ENCODE measurements at places on chromosomes 12 and 14.

DNA sequence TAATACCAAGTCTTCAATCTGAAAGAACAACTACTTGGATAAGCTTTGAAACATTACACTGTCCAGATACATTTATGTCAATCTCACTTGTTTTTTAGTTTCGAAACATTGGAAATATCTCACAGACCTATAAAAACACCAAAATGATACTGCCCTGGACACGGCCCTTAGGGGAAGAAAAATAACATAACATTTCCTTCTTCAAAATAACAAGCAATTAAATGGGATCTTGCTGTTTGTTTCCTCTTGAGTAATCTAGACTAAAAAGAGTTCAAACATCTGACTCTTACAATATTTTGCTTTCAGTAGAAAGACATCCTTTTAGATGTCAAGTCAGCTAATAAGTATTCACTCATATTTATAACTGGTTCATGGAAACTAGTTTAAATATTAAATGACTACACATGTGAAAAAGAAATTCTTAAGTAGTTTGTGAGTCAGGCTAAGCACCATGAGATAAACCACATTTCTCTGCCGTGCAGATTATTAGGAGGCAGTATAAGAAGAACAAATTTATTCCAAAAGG is 87.5 kb downstream of the EPS8 start:
- no peak for DNase-seq

GRCh38 chr12:119512772-119513497 is 80.6 kb upstream of the TMEM233 start:
- DNase-seq: no peak

DNA sequence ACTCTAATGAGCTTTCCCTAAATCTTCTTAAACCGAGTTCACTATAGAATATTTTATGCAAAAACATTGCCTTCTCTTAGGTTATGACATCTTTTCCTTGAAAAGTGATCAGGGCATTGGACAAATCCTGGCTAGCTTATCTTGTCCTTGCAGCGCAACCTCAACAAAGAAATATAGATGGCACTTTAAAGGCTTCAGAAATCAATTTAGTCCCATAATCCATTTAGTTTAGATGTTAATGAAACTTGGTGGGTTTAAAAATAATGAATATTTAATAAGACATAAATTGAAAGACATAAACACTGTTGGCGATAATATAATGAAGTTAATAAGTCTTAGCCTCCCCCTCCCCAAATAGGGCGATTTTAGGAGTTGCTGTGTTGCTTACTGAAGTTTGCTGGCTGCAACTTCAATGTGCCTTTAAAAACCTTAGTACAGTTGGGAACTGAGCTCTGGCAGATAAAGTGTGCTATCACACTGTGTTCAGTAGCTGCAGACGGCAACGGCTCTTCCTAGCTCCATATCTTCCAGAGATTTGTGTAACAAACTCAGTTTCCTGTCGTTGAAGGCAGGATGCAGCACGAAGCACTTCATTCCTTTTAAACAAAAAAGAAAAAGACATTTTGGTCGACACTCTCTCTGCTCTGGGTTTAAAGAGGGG is 19.5 kb downstream of the PLXNC1 start:
- no peak for DNase-seq

- DNase-seq: no peak
Observed at GRCh38 chr12:38157274-38157932, 159.2 kb upstream of the ALG10B start.

DNA sequence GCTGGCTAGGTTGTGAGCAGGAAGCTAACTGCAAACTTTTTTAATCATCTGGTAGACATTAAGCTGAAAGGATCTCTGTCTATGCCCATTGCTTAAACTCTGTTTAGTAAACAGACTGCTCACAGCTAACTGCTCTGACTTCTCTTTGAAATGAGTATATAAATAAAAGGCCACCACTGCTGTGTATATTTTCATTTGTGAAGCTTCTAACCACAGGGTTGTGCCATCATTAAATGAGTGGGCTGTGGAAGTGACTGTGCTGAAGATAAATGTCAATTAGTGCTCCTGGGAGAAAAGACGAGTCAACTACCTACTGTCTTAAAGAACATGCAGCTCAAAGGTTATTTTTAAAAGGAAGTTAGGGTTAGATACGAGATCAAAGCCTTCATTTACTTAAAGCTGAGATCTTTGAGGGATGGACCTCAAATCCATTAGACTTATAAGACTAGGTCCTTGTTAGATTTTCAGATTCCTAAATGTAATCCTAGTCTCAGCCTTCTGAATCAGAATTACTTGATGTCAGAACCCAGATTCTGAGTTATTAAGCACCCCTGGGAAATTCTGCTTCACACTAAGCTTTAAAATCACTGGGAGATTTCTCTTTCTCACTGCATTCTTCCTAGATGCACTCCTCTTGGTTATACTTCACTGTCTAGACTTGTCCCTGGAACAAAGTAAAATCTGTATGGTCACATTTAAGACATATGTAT is 213.1 kb upstream of the FLRT2 start:
- no peak for DNase-seq

DNA sequence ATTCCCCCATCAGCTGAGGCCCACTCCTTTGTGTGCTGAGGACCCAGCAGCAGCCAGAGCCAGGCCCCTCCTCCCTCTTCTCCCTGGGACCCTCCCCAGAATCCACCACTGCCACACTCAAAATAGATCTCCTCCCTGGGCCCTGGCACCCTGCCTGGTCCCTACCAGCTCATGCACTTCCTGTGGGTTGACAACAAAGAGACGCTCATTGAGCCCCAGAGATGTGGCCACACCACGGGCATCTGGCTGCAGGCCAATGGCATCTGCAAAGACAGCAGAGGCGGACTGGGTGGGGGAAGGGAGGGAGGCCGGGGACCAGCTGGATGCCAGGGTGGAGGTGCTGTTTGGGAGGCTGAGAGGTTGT is 16.0 kb upstream of the ENDOU start:
- DNase-seq: peak; percentile 60

GRCh38 chr14:77620222-77620870 is 3.9 kb upstream of the SPTLC2 start:
- DNase-seq: no peak

DNA sequence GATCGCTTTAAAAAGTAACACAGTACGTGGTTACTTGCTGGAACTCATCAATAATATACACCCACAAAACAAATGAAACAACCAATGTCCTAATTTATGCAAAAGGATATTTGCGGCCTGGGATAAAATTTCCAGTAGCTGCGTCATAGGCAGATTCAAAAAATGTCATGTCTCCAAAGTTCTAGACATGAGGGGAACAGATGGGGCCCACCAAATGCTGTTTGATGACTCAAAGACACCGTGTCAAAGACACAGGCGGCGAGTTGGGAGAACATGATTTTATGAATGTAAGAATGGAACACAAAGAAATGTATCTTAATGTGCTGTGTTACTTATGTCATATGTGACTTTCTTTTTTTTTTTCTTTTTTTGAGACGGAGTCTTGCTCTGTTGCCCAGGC is 34.3 kb upstream of the NCOR2 start:
- no peak for DNase-seq
